ENCODE measurements at places on chromosomes 7 and 10.

- H3K4me3 ChIP-seq, result no peak overlapping the region
- H3K36me3 ChIP-seq, result no peaks in the 10 kb centered on the region
- no peak for DNase-seq
- no peaks in the 10 kb centered on the region for H3K4me1 ChIP-seq
- no peak overlapping the region for H3K27ac ChIP-seq
- no peaks in the 10 kb centered on the region for H3K27me3 ChIP-seq
These were observed 89.8 kb downstream of the CAMK1D start for GRCh38 chr10:12438919-12439692.

DNA sequence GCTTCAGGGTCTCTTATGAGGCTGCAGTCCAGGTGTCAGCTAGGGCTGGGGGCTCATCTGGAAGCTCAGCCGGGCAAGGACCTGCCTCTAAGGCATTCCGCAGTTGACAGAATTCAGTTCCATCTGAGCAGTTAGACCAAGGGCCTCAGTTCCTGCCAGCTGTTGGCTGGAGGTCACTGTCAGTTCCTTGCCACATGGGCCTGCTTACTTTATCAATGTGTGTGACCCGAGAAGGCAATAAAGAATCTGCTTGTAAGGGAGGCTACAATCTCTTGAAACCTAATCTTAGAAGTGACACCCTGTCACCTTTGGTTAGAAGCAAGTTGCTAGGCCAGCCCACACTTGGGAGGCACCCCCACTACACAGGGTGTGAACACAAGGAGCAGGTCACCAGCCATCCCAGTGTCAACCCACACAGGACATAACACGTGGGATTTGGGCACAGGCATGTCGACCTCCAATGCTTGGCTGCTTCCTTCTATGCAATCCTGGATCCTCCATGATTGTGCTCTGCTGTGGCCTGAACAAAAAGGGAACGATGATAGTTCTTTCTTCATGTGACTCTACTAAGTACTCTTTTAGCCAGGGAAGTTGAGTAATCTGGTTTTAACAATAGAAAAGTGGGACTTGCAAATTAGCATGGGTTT lies 41.8 kb downstream of the MTURN start:
- H3K4me3 ChIP-seq, result no peak overlapping the region
- peaks cover 31% of the 10 kb centered on the region for H3K4me1 ChIP-seq
- peak overlapping the region; percentile 28 for H3K27ac ChIP-seq
- H3K36me3 ChIP-seq, result no peaks in the 10 kb centered on the region
- no peaks in the 10 kb centered on the region for H3K27me3 ChIP-seq

DNA sequence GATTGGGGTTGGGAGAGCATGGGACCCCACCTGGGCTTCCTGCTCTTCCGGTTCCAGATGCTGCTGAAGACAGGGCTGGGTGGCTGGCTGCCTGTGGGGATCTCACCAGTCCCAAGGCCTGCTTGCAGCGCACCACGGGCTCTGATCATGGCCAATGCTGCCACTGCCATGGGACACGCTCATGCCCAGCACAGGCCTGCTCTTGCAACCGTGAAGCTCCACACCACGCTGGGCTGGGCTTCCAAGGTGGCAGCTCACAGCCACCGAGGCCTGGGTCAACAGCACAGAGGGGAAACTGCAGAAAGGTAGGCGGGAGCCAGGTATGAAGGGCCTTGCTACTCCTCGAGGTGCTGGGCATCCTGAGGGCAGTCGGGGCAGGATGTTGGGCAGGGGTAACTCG lies 72.1 kb upstream of the LRRC18 start:
- no peak for DNase-seq
- H3K27ac ChIP-seq, result no peak overlapping the region
- H3K27me3 ChIP-seq, result no peaks in the 10 kb centered on the region
- H3K4me1 ChIP-seq, result no peaks in the 10 kb centered on the region

GRCh38 chr10:114498413-114499111 lies 94.3 kb upstream of the AFAP1L2 start:
- H3K4me1 ChIP-seq, result peaks cover 22% of the 10 kb centered on the region
- H3K27me3 ChIP-seq, result no peaks in the 10 kb centered on the region
- H3K36me3 ChIP-seq, result no peaks in the 10 kb centered on the region
- H3K27ac ChIP-seq, result peak overlapping the region; percentile 91
- DNase-seq, result peak; percentile 44
- H3K4me3 ChIP-seq, result no peak overlapping the region

DNA sequence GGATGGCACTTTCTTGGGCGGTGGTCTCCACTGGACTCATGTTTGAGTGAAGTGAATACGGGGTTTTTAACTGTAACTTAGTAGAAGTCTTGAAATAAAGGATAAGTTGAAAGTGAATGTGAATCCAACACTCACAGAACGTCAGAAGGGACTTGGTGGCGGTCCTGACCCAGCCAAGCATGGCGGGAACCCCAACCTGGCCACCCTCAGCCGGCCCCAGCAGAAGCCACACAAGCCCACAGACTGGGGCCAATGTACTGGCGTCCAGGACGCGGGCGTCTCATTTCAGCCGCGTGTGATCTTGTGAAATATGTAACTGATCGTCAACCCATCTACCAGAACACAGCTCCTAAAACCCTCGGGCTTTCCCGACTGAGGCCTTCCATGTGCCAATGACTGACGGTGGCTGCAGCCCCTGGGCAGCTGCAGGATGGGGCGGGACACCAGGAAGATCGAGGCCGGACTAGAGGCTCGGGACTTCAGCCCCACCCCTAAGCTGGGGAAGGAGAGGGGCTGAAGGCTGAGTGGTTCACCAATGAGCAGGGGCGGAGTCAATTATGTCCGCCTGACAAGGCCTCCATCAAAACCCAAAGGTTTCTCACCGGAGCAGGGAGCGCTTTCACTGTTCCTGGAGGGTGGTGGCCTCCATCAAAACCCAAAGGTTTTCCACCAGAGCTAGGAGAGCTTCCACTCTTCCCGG lies 161.5 kb downstream of the MAD1L1 start:
- DNase-seq, result no peak
- H3K4me3 ChIP-seq, result no peak overlapping the region
- H3K27ac ChIP-seq, result no peak overlapping the region
- no peaks in the 10 kb centered on the region for H3K36me3 ChIP-seq
- H3K4me1 ChIP-seq, result peaks cover 16% of the 10 kb centered on the region

- H3K27me3 ChIP-seq, result no peaks in the 10 kb centered on the region
- no peaks in the 10 kb centered on the region for H3K4me1 ChIP-seq
- H3K4me3 ChIP-seq, result no peak overlapping the region
- H3K36me3 ChIP-seq, result no peaks in the 10 kb centered on the region
These were observed 509.7 kb upstream of the AKR1E2 start for GRCh38 chr10:4316161-4316810.

DNA sequence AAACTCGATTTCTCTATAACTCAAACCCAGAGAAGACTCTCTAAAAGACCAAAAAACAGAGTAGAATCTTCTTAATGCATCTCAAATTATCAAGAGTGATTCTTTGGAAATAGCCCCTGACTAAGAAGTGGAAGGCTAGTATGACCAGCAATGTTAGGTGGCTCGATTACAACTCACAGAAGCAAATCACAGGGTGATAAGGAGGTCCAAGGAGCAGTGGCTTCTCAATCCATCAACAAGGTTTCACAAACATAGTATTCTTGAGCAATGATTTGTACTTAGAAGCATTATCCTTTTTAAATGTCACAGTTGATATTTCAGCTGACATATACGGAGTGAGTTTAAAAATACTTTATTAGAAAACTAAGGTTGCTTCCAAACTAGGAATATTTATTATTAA lies 127.7 kb downstream of the CNOT4 start:
- DNase-seq, result no peak
- no peaks in the 10 kb centered on the region for H3K27me3 ChIP-seq
- H3K36me3 ChIP-seq, result no peaks in the 10 kb centered on the region
- no peak overlapping the region for H3K27ac ChIP-seq

DNA sequence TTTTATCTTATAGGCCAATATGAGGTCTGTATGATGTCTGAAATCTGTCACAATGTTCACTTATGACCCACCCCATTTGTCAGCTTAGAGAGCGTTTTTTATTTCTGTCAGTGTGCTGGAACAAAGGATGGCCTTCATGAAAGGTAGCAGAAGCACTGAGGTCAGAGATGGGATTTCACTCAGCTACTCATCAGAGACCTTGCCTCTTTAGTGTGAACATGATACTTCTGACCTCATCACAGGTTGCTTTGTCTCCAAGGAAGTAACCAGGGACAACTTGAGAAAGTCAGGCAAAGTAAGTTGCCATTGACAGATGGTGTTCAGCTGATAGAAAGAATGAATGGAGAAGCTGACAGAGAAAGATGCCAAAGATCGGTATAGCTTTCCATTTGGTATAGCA lies 16.3 kb downstream of the YAE1 start:
- no peak for DNase-seq
- no peak overlapping the region for H3K4me3 ChIP-seq
- H3K27me3 ChIP-seq, result no peaks in the 10 kb centered on the region
- no peaks in the 10 kb centered on the region for H3K4me1 ChIP-seq
- H3K27ac ChIP-seq, result no peak overlapping the region

- no peaks in the 10 kb centered on the region for H3K4me1 ChIP-seq
- no peak for DNase-seq
- no peaks in the 10 kb centered on the region for H3K36me3 ChIP-seq
- no peak overlapping the region for H3K27ac ChIP-seq
These were observed 98.4 kb upstream of the FZD1 start for GRCh38 chr7:91165846-91166230.

DNA sequence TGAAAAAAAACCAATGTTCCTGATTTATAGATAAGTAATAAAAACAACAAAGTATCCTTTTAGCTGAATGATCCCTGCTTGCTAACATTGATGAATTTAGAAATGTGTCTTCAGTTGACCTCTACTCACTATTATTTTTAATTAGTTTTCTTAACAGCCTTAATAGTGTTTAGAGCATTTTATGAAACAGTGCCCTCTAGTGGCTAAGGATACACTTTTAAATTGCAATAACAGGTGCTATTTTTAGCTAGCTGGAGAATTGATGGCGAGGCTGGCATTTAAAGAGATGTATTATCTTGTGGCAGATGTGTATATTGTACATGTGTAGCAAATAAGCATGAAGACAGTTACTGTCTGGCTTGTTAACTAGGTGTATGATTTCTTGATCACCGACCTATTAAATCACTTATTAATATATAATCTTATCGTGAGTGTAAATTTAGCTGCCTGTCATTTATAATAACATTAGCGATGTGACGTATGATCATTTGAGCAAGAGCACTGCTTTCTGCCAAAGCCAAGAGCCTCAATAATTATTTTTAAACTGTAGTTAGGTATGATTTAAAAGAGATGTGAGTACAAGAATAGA lies 451.9 kb downstream of the DPP6 start:
- no peak for DNase-seq
- no peak overlapping the region for H3K4me3 ChIP-seq
- H3K36me3 ChIP-seq, result no peaks in the 10 kb centered on the region
- no peaks in the 10 kb centered on the region for H3K4me1 ChIP-seq
- H3K27me3 ChIP-seq, result no peaks in the 10 kb centered on the region

- H3K4me3 ChIP-seq, result no peak overlapping the region
- H3K27ac ChIP-seq, result no peak overlapping the region
- H3K36me3 ChIP-seq, result no peaks in the 10 kb centered on the region
These were observed 221.3 kb downstream of the DNAJB6 start for GRCh38 chr7:157558061-157558460.

DNA sequence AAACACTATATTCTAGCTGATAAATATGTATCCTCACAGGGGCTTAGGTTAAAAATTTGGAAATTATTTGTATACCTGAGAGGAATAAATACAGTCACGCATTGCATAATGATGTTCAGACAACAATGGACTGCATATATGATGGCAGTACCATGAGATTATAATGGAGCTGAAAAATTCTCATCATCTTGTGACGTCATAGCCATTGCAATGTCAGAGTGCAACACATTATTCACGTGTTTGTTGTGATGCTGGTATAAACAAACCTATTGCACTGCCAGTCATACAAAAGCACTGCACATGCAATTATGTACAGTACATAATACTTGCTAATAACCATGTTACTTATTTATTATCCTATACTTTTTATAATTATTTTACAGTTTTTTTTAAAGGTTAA lies 31.4 kb downstream of the STEAP1B start:
- no peak for DNase-seq
- H3K36me3 ChIP-seq, result no peaks in the 10 kb centered on the region
- no peak overlapping the region for H3K27ac ChIP-seq
